ENCODE measurements at places on chromosomes 6 and 20. TPM values are rescaled to one million over a fixed set of nuclear protein-coding genes. Genes with fewer than 3 reads are reported as not detected.

DNA sequence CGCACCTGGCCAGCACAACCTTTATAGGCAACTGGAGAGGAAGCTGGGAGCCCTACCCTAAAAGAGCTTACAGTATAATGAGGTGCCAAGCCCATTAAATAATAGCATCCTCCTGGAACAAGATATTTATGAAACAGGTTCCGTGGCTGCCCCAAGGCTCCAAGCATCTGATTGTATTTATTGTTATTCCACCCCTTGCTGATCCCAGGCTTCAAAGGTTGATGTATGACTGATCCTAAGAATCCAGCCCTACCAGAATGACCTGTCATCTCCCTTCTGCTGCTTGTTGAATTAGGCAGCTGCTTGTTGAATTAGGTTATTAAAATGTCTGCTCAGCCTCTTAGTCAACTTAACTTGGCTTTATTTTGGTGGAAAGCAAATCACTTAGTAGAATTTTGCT is 35.2 kb upstream of the SASH1 start:
- DNase-seq = no peak

GRCh38 chr6:116666869-116667268 is 1.7 kb downstream of the ZUP1 start:
- DNase-seq = no peak

DNA sequence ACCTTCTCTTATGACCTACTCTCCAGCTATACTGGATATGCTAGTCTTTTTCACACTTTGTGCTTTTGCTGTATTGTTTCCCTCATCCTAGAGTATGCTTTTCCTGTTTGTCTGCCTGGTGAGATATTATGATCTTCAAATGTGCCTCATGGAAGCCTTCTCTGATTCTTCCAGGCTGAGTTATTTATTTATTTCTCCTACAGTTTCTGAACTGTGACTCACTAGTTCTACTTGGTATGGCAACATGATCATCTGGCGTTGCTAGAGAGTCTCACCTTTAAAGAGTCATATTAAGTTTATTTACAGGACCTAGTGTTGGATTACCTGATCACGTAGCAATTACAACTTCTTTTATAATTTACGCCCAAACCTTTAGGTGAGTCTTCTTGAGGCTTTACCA is 81.2 kb upstream of the HDAC2 start:
- DNase-seq = no peak

DNA sequence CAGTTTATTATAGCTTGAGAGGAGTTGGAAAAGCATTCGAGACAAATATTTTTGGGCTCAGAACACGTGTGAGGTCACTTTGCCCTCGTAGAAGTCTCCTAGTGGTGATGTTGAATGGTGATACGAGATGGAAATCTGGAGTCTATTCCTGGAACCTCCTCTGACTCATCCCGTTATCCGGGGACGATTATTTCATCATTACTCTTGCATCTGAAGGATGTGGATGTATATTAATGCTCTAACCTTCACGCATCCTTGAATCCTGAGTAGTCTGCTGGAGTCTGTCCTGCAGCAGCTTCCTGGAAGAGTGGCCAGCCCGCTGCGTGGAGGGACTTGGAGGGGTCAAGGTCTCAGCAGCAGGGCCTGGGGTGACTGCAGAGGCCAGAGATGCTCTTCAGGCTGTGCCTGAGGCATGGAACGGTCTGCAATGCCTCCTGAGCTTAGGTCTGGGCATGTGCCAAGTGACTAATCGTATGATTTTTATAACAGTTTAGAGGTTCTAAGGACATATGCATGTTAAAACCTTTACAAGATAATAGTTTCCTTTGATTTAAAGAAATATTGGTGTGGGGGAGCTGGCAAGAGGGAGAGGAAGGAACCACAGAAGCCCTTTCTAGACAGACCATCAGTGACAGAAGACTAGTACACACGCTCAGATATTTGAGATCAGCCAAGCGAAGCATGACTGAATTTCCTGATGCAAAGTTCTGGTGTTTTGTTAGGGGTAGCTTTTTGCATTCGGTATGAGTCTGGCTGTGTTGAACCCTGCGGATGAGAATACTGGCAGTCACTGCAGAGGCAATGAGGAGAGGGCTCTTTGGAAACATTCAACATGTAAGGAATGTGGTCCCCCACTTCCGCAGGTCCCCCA is 400.2 kb downstream of the QKI start:
- DNase-seq = no peak

Gene NKX2-2
- total RNA-seq = not detected

- no peak for DNase-seq
Measured at GRCh38 chr20:14664101-14664500, 326.7 kb upstream of the FLRT3 start.

Gene PRKN
- 0.70 TPM for total RNA-seq

DNA sequence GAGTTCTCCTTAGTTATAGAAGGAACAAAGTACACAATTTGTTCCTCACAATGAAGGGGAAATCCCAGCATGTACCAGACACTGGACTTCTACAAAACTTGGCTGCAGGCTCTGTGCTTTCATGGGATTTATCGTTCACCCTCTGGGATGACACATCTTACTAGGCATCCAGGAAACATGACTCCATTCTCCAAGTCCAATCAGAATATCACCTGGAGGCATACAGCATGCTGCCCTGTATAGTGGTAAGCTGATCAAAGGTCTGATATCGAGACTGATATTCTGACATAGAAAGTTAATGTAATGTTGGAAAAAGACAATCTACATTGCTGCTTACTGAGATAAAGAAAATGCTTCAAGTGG is 6.7 kb downstream of the RWDD2A start:
- DNase-seq = no peak

GRCh38 chr6:144898052-144898689 is 613.0 kb downstream of the UTRN start:
- DNase-seq = no peak

- DNase-seq = no peak
Measured at GRCh38 chr6:130288065-130288464, 65.3 kb upstream of the SAMD3 start.

DNA sequence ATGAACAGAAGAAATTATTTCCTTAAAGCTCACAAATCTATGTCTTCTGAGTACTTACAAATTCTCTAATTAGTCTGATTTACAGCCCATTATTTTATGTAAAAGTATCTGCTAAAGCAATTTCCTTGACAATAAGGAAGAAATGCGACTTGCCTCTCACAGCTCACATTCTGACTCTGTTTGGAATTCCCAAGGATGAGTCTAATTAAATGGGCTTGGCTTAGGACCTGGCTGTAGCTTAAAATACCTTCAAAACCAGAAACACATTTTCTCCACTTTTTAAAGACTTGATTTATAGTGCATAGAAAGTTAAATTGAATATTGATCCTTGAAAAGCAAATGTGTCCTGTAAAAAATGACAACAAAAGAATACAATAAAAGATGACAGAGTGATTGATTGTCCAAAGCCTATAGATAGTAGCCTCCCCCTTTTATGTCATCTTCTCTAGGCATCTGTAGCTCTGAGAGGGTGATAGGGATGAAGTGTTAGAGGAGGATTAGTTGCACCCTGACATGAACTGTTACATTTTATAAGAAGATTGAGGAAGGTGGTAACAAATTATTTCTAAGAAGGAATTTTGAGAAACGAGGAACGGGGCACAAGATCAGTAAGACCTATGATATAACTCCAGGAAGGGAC is 118.9 kb downstream of the MACROD2 start:
- no peak for DNase-seq

DNA sequence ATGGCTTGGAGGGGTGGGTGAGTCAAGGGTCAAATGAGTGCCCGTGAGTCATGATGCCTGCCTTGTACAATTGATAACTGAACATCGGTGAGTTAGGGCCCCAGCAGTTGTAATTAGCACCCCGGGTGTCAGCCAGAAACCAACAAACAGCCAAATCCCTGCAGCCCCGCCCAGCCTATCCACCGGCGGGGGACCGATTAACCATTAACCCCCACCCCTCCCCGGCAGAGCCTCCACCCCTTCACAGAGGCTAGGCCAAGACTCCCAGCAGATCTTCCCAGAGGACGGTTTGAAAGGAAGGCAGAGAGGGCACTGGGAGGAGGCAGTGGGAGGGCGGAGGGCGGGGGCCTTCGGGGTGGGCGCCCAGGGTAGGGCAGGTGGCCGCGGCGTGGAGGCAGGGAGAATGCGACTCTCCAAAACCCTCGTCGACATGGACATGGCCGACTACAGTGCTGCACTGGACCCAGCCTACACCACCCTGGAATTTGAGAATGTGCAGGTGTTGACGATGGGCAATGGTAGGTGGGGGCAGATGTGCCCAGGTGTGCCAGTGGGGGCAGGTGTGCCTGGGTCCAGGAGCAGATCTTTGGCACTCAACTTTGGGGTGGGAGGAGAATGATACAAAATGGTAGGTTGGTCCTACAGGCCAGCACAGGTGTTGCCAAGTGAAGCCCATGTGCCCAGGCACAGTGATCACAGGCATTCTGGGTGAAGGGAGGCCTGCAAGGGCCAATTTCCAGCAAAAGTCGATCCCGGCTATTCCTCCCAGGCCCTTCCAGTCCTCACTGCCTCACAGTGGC is 45.7 kb downstream of the HNF4A start:
- DNase-seq = no peak

DNA sequence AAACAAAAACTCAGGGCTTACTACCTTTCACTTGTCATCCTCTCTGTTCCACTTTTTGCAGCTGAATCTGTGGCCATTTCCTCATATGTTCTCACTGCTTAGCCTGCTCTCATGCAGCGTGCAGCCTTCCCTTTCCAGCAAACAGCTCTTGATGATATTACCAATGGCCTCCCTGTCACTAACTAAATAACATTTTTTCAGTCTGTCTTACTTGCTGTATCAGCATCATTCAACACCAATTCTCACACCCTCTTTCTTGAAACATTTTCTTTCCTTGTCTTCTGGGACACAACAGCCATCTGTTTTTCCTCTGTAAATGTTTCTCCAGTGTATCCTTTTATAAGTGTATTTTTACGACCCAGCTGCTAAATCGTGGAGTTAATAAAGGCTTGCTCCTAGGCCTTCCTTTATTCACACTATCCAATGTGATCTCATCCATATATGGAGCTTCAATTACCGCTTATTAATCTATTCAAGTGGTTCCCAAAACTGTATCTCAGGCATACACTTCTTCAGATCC is 523.6 kb upstream of the RNF217 start:
- no peak for DNase-seq

DNA sequence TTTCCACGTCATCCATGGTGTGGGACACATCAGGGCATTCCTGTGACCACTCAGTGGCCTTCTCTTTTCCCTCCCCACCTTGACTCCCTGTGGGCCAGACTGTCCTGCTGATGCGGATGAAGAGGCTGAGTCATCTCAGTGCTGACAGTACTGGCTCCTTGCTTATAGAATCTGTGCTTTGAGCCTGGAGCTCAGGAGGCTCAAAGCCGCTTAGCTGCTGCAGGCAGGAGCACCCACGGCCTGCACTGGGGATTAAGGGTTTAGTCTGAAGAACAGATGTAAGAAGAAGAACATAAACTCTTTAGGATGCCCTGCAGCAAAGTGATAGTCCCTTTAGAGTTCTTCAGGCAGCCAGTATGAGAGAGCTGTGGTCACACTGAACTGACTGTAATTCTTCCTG is 642.0 kb upstream of the CHD6 start:
- no peak for DNase-seq

DNA sequence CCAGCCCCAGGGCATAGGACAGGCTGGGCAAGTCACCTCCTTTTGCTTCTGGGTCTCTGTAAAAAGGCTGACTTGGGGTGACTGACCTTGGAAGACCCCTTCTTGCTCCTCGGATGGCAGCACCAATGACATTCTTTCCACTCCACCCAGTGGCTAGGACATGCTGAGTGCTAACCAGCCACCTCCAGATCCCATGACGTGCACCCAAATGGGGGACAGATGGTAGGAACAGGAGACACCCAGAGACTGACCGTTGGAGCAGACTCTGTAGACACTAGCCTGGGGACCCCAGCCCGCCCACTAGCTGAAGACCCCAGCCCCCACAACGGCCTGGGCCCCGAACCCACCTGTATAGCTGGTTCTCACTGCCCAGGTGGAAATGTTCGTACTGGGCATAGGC is 38.3 kb downstream of the ANGPT4 start:
- no peak for DNase-seq

GRCh38 chr6:19880066-19880465 is 42.9 kb downstream of the ID4 start:
- DNase-seq = no peak

Gene MYCT1
- total RNA-seq = 1.4 TPM

DNA sequence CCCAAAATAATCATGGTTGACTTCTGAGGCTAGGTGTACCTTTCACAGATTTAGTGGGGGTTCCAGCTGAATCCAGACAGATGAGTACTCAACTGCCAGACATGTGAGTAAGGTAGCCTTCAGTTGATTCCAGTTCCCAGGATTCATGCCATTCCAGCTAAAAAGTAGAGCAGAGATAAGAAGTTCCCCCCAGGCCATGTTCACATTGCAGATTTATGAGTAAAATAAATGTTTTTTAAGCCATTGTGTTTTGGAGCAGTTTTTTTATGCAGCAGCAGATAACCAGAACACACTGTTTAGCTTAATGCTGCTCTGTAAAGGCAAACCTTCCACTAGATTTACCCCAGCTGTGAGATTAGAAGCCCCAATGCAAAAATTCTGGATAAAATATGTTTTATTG is 245.0 kb downstream of the RFPL4B start:
- no peak for DNase-seq

DNA sequence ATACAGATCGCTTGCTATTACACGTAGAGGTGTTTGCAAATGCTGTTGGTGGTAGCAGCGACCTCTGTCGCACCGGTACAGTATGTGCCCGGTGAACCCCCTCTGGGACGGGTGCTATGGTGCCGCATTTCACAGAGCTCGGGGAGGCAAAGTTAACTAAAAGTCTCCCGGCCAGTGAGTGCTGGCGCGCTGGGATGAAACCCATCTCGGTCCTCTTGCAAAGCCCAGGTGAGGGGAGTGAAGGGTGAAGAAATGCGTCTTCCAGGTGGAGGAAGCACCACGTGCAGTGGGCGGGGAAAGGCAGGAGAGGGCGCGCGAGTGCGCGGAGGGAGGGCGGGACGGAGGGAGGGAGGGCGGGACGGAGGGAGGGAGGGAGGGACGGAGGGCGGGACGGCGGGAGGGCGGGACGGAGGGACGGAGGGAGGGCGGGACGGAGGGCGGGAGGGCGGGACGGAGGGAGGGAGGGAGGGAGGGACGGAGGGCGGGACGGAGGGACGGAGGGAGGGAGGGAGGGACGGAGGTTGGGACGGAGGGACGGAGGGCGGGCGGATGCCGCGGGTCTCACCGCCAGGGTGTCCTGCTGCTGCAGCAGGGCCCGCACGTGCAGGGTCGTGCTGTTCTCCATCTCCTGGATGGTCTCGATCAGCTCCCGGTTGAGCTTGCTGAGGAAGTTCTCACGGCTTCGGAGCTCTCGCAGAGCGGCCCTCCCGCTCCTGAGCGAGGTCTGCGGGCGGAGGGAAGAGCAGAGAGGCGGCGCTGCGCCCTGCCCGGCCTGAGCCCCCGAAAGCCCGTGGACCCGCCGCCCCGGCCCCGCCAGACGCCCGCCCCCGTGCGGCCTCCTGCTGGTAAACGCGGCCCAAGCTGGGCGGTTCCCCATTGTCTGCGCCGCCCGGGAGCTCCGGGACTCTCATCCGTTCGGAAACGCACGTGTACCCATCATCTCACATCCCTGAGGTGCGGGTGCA is 11.7 kb downstream of the C20orf96 start:
- DNase-seq = no peak

- DNase-seq = no peak
Measured at GRCh38 chr6:163576114-163576513, 161.6 kb downstream of the QKI start.

Gene TTK
- total RNA-seq = 18.3 TPM

Gene NRN1
- 7.1 TPM for total RNA-seq

Gene COL10A1
- total RNA-seq = not detected

Gene BPIFB1
- 99.4 TPM for total RNA-seq

Gene TMEM200A
- 1.9 TPM for total RNA-seq

GRCh38 chr6:135519348-135519747 is 21.8 kb upstream of the AHI1 start:
- no peak for DNase-seq

Gene APCDD1L
- total RNA-seq = 0.44 TPM

Measured in esophagus squamous epithelium (tissue), 5 donors.